Activated naive CD4-positive, alpha-beta T cell treated with anti-CD3 and anti-CD28 coated beads for 36 hours (primary cell): ENCODE measurements at places on chromosomes 4 and X.

DNA sequence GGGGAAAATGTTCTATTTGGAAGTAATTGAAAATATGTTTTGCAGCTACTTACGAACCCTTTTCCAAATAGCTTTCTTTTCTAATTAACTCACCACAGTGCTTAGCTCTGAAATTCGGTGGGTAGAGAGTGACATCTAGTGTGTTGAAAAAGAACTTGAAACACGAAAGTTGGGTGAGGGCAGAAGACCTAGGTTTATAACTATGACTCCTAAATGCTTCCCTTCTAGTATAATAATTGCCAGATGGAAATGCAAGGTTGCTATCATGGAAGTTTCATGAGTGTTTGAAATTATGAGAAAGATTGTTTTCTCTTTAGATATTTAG lies 77.3 kb upstream of the NOCT start:
- no peak for DNase-seq

GRCh38 chr4:153181700-153182099 lies 22.5 kb upstream of the TRIM2 start:
- no peak for DNase-seq

GRCh38 chrX:16060252-16060651 lies 63.1 kb upstream of the GRPR start:
- DNase-seq = no peak

GRCh38 chr4:64614276-64614675 lies 205.0 kb upstream of the TECRL start:
- no peak for DNase-seq

GRCh38 chr4:56320293-56320692 lies 67.0 kb downstream of the AASDH start:
- DNase-seq = no peak

- no peak for DNase-seq
Measured at GRCh38 chr4:152672206-152673092, 7.3 kb downstream of the TMEM154 start.

DNA sequence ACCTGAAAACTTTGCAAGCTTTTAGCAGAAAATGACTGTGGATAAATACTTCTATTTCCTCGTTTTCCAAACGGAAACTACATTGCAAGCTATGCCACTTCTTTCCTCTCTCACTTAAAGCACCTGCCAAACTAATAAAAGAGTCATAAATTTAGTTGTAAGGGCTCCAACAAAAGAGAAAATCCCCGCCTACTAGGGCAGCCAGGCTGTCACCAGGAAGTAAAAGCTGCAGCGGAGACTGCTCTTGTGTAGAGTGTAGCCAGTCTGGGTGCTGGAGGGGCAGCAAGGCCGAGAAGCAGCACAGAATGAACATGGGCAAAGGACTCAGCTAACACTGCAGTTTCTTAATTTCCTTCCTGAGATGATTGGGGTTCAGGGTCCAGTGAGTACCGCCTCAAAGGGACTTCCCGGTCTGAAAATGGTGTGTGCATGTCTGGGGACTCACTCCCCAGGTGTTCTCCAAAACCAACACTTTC lies 89.3 kb upstream of the MAML3 start:
- DNase-seq = peak; percentile 33

DNA sequence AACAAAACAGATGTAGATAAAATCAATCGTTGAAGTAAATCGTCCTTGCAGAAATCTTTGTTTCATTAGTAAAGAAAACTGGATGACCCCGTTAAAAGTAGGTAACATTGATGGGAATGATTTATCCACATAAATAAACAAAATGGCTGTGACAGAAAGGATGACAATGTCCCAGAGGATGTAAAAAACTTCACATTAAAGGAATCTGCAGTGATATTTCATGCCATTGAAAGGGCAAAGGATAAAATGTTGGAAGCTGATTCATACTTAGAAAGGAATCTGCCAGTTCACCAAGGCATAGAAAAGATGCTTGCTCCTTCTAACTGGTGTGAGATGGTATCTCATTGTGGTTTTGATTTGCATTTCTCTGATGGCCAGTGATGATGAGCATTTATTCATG lies 24.2 kb upstream of the EPGN start:
- no peak for DNase-seq

- no peak for DNase-seq
Measured at GRCh38 chr4:172750910-172751309, 417.7 kb upstream of the GALNT7 start.

DNA sequence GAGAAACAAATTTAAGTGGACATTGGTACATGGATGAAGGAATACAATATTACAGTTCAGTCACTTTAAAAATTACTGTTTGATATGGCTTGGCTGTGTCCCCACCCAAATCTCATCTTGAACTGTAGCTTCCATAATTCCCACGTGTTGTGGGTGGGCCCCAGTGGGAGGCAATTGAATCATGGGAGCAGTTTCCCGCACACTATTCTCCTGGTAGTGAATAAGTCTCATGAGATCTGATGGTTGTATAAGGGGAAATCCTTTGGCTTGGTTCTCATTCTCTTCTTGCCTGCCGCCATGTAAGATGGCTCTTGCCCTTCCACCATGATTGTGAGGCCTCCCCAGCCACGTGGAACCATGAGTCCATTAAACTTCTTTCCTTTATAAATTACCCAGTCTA lies 804.2 kb upstream of the FRG1 start:
- DNase-seq = no peak

DNA sequence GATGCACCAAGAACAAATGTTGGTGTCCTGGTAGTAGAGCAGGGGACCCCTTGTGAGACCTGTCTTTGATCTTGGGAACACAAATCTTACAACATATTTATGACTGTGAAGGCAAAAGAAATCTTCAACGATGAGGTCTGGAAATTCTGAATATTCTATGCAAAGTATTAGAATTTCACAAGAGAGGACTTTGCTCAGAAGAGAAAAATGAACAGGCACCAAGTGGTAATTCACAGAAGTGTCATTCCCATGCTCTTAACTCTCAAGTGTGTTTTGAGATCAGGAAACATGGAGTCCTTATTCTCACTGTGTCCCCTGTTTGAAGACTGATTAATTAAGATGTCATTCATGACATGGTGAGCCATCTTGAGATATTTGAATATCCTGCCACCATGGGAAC lies 52.5 kb downstream of the COQ2 start:
- DNase-seq = no peak

DNA sequence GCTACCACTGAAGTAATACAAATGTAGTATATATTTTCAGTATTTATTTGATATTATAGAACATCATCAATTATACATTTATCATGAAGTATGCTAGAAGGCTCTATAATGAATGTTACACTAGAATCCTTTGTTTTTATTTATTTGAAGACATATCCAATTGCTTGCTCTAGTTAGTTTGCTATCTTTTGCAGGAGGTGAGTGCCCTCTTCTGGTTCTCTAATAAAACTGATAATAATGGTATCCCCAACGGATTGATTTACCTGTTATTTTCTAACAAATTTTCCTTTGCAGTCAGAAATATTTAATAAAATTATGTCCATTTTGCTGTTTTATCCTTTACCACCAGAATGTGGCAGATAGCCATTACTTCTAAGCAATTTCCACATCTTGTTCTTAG lies 274.3 kb upstream of the TACR3 start:
- no peak for DNase-seq

- DNase-seq = no peak
Measured at GRCh38 chrX:70201732-70202131, 24.4 kb downstream of the DGAT2L6 start.

DNA sequence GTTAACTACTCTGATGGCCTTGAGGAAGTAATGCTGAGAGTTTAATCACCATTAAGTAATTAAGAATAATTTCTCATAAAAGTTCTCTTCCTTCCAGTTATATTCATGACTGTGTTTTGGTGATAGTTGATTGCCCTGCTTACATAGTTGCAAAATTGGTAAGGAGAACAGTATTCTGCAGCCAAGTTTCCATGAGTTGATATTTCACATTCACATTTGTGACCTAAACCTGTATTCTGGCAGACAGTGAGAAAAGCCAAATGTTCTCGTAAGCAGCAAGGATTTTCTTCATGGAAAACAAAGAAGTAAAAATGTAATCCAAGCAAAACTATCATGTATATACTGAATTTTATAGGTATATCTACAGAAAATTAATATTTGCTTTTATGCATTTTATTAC lies 187.8 kb upstream of the NUDT6 start:
- no peak for DNase-seq

DNA sequence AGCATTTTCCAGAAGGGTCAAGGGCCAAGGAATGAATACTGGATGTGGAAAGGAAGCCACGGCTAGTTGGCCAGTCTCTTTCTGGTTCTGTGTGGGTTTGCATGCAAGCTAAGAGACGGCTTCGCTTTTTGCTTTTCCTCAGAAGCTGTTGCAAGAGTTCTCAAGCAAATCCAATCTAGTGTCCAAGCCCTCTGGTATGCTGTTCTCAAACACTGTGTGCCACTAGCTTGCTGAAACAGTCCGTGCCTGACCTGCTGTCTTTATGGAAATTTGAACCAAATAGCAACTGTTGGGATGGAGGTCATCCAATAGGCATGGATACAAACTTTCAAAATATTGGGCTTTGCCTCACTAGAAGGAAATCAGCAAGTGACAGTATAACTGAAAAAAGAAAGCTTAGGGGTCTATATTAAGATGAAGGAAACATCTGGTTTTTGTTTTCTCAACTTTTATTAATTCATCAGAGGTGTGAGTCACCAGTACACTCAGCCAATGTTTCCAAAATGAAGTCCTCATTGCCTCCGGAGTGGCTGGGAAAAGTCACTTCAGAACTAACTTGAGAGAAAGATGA lies 70.5 kb downstream of the SLC9A6 start:
- no peak for DNase-seq

DNA sequence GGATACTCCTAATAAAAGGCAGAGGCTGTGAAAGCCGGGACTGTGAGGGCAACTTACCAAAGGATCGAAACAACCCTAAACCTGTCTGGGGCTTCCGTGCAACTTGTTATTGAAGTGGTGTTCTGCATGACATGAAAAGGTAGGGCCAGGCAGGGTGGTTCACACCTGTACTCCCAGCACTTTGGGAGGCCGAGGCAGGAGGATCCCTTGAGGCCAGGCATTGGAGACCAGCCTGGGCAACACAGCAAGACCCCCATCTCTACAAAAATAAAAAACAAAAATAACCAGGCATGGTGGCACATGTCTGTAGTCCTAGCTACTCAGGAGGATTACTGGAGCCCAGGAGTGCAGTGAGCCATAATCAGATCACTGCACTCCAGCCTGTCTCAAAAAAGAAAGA lies 12.3 kb downstream of the CASP3 start:
- DNase-seq = no peak

GRCh38 chr4:1356181-1356998 lies 9.4 kb downstream of the UVSSA start:
- peak; percentile 53 for DNase-seq

- no peak for DNase-seq
Measured at GRCh38 chrX:14546190-14546589, 16.9 kb downstream of the GLRA2 start.

DNA sequence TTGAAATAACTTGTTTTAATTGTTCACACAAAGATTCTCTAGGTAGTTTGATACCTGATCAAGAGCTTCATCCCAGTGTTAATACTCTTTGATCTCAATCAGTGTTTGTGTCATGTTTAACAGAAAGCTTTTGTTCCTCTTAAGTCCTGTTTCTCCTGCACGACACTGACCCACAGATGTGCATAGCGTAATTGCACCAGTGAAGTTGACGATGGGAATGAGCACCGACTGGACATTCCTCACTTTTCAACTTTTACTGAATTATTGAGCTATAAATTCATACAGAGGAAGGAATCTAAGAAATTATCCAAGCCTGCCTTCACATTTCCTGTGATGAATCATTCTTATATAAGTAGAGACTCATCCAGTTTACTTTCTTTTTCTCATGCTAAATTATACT lies 878.7 kb upstream of the TENM3 start:
- no peak for DNase-seq

DNA sequence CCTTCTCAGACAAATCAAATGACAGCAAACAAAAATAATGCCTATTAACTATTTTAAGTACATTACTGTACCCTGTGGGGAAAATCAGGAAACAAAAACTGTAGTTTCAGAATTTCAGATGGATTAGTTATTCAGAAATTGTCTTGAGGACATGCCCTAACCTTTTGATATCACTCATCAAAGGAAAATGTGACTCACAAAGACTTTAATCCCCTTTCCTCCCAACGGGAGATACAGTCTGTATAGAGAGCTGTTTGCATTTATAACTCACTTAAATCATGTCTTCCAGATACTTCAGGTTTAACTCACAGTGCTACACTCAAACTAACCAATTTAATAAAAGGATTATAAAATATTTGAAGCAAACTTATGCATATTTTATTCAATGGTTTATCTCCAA lies 304.0 kb downstream of the MAPK10 start:
- no peak for DNase-seq

DNA sequence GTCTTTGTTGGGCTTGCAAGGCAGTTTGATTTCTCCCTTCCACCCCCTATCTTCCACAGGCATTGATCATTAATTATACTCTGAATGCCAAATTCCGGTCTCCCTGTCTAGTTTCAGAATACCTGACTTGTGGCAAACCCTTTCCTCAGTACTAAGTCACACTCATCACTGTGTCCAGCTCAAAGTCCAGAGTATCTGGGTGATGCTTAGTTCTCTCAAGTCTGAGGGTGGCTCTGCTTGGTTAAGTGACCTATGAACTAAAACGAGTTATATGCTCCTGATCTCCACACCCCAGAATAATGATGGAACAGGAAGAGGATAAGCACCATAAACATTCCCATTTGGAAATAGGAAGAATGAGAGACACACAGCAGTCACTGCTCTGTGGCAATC lies 6.5 kb downstream of the SMIM9 start:
- no peak for DNase-seq

DNA sequence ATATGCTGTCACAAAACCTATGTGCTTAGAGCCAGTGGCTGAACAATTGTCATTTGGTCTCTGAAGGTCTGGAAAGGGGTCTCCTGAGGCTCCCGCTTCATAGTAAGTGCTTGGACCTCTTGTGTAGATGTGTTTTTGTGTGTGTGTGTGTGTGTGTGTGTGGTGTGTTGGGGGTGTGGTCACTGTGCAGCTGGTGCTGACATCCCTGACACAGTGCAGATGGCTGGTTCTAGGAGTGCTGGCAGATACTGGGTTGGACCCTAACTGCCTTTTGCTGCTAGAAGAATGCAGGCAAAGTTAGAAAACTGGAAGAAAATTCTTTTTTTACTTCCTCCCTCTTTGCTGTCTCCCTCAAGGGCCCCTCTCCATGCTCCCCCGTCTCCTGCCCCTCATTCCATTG lies 1872.6 kb downstream of the ARAP2 start:
- no peak for DNase-seq

GRCh38 chr4:124685851-124686250 lies 26.7 kb downstream of the ANKRD50 start:
- DNase-seq = no peak

DNA sequence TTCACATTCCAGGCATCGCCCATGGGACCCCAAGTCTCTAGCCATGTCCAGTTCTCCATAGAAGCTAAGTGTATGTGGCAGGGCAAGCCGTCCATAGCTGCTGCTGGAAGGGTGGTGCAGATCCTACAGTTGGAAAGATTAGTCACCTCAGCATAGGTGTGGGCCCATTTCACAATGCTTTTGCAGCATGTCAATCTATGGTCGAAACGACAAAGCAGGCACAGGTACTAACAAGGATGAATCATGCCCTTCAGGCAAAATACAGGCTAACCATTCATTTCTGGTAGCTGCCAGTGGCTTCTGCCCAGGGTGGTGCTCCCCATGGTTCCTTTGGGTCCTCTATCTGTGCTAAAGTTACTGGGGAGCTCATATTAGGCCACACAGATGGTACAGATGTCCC lies 225.2 kb downstream of the ADGRL3 start:
- no peak for DNase-seq
